ENCODE measurements at places on chromosomes 5 and 9.

- H3K4me3 ChIP-seq: no peak overlapping the region
- H3K4me1 ChIP-seq: no peaks in the 10 kb centered on the region
- no peak overlapping the region for H3K27ac ChIP-seq
Measured at GRCh38 chr9:110975969-110976368, 62.3 kb downstream of the LPAR1 start.

DNA sequence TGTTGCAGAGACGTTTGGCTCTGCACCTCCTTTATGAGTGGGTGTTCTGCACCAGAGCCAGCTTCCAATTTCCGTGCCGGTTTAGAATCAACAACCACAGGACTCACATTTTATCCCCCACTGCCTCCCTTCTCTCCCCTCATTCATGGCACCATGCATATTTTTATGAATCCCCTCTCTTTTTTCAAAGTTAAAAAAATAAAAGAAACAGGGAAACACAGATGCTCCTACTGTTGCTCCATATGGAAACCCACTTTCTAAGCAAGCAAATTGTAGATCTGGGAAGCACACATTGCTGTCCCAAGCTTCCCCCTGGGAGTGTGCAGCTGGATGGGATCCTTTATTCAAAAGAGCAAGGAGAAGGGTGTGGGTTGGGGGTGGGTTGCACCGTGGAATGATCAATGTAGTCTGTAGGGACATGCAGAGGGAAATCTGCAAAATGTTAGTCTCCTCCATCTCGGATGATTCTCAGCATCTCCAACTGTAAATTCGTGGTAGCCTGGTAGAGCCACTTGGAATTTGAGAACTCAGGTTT lies 410.0 kb upstream of the ADAMTSL1 start:
- H3K27ac ChIP-seq: no peak overlapping the region
- no peaks in the 10 kb centered on the region for H3K27me3 ChIP-seq
- no peak overlapping the region for H3K4me3 ChIP-seq
- H3K36me3 ChIP-seq: no peaks in the 10 kb centered on the region
- no peaks in the 10 kb centered on the region for H3K4me1 ChIP-seq
- no peak for DNase-seq

DNA sequence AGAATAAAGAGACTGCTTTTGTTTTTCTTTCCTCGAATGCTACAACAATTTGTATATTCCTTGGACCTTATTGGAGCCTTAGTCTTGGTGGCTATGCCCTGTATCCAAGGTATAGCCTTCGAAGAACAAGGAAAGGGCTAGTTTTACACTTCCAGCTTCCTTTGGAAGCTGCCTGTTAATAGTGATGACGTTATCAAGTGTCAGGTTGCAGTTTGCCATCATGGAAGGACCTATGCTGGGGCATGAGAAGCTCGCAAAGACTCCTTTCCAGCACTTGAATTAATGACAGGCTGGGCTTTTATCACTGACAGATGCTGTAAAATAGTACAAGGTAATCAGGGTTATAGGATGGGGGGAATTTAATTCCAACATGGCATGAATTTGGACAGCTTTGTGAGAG lies 157.9 kb downstream of the KDM4C start:
- H3K27me3 ChIP-seq: no peaks in the 10 kb centered on the region
- no peak for DNase-seq
- no peak overlapping the region for H3K27ac ChIP-seq
- H3K4me1 ChIP-seq: peaks cover 26% of the 10 kb centered on the region

DNA sequence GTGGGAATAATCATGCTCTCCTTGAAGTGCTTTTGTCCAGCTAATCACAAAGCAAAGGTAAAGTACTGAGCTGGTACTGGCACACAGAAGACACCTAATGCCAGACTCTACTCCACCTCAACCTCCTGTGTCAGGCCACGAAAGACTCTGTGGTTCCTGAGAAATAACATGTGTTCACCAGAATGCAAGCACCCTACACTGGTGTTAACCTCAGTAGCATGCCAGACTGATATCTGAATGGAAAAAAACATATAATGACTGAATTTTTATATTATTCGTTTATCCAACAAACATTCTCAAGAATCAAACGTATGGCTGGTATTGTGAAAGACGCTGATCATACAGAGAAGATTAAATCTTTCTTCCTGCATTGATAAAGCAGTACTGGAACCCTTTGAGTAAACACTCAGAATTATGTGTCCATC lies 97.1 kb upstream of the IFNE start:
- peaks cover 3% of the 10 kb centered on the region for H3K27me3 ChIP-seq
- DNase-seq: peak; percentile 84
- peak overlapping the region; percentile 74 for H3K4me3 ChIP-seq

- peaks cover 26% of the 10 kb centered on the region for H3K4me1 ChIP-seq
- no peak overlapping the region for H3K27ac ChIP-seq
- H3K4me3 ChIP-seq: no peak overlapping the region
- peaks cover 10% of the 10 kb centered on the region for H3K27me3 ChIP-seq
Measured at GRCh38 chr5:149434162-149435014, 55.3 kb upstream of the IL17B start.

DNA sequence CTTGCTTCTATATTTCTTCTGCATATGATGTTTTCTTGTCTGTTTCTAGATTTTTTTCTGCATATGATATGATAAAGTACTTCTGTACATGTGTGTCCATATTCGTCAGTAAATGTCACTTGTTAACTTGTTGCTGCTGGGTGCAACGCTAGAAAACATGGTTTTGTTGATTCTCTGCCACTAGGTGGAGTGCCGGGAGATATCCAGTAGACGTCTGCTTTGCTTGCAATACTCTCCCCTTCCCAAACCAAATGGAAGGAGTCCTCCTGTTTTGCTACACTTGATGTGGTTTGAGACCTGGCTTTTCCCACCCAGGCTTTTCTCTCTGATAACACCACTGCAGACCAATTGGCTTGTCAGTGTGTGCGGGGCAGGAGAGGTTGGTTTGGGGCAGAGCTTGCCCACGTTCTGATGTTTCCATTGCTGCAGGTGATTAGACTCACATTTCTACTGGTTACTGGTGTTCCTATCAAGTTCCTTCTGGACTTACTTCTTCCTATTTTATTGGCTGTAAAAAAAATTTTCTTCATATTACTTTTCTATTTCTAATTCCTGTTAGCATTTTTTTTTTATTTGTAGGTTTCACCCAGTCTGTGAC lies 900.0 kb upstream of the CDH10 start:
- no peaks in the 10 kb centered on the region for H3K36me3 ChIP-seq
- no peaks in the 10 kb centered on the region for H3K27me3 ChIP-seq
- DNase-seq: no peak
- no peaks in the 10 kb centered on the region for H3K4me1 ChIP-seq
- H3K4me3 ChIP-seq: no peak overlapping the region
- no peak overlapping the region for H3K27ac ChIP-seq

DNA sequence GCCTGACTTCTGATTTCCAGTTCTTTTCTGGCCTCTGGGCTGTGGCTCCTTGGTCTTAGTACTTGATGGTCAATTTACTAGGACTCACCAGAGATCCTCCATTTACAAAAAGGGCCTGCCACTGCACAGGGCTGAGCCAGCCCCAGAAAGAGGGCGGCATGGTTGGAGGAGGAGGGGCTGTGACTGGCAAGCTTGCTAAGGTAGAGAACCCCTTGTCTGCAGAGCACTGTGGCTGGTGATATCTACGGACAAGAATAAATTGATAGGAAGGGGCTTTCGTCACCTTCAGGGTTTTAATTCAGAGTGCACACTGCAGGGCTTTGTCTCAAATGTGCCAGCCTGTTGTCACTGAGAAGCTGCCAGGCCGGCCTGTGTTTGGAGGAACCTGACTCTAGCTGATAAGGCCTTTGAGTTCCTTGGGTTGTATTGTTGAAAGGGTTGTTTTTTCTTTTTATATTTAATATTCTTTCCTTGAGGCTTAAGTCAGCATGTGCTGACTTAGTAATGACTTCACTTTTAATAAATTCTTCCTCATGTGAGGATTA lies 15.1 kb downstream of the SLC22A5 start:
- no peaks in the 10 kb centered on the region for H3K36me3 ChIP-seq
- no peaks in the 10 kb centered on the region for H3K27me3 ChIP-seq
- H3K27ac ChIP-seq: no peak overlapping the region
- DNase-seq: no peak
- H3K4me1 ChIP-seq: peaks cover 37% of the 10 kb centered on the region

GRCh38 chr9:14710804-14711203 lies 11.7 kb downstream of the CER1 start:
- H3K27me3 ChIP-seq: peaks cover 18% of the 10 kb centered on the region
- H3K36me3 ChIP-seq: peaks cover 2% of the 10 kb centered on the region
- no peaks in the 10 kb centered on the region for H3K4me1 ChIP-seq
- no peak for DNase-seq
- no peak overlapping the region for H3K4me3 ChIP-seq

DNA sequence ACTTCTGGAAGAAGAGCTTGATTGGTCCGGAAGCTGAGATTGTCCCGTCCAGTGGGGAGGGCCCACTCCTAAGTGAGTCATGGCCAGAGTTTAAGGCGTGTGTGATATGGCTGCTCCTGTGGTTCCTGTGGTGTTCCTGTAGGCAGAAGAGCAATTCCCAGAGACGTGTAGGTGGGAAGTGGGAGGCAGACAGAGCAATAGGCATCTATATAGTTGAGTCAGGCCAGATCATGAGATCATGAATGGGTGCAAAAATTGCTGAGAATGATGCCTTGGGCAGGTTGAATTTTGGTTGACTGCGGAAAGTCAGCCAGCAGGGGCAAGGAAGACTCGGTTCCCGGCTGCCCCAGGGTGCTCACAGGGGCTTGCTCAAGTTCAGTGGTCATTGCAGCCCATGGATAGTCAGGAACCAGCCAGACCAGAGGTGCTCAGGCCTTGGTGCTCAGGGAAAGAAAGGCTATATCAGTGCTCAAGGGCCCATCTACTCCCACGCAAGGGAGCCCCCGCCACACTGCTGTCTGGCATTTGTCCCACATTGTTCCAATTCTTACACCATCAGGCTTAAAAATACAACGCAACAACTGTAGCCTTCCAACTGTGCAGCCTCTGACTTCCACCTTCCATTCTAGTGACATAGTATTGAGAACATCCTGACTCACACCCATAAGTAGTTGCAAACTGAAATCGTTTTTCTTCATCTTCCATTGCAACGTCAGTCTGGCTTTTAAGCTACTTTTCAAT lies 21.0 kb upstream of the GSN start:
- DNase-seq: no peak
- H3K27me3 ChIP-seq: no peaks in the 10 kb centered on the region
- peaks cover 22% of the 10 kb centered on the region for H3K36me3 ChIP-seq
- no peak overlapping the region for H3K27ac ChIP-seq
- no peak overlapping the region for H3K4me3 ChIP-seq

GRCh38 chr5:57932761-57933160 lies 450.1 kb upstream of the ACTBL2 start:
- H3K36me3 ChIP-seq: no peaks in the 10 kb centered on the region
- no peaks in the 10 kb centered on the region for H3K4me1 ChIP-seq
- no peak overlapping the region for H3K4me3 ChIP-seq
- no peak overlapping the region for H3K27ac ChIP-seq
- DNase-seq: no peak
- no peaks in the 10 kb centered on the region for H3K27me3 ChIP-seq

GRCh38 chr5:119860463-119860862 lies 231.1 kb downstream of the FAM170A start:
- no peaks in the 10 kb centered on the region for H3K36me3 ChIP-seq
- no peaks in the 10 kb centered on the region for H3K27me3 ChIP-seq
- no peaks in the 10 kb centered on the region for H3K4me1 ChIP-seq

GRCh38 chr9:89447416-89447815 lies 50.5 kb downstream of the SEMA4D start:
- H3K27ac ChIP-seq: peak overlapping the region; percentile 73
- DNase-seq: no peak
- peaks cover 88% of the 10 kb centered on the region for H3K4me1 ChIP-seq
- H3K4me3 ChIP-seq: no peak overlapping the region
- peaks cover 51% of the 10 kb centered on the region for H3K36me3 ChIP-seq

- no peaks in the 10 kb centered on the region for H3K36me3 ChIP-seq
- DNase-seq: no peak
- peaks cover 32% of the 10 kb centered on the region for H3K4me1 ChIP-seq
- H3K27me3 ChIP-seq: no peaks in the 10 kb centered on the region
- H3K4me3 ChIP-seq: no peak overlapping the region
Measured at GRCh38 chr9:98171176-98171925, 21.1 kb downstream of the CORO2A start.

DNA sequence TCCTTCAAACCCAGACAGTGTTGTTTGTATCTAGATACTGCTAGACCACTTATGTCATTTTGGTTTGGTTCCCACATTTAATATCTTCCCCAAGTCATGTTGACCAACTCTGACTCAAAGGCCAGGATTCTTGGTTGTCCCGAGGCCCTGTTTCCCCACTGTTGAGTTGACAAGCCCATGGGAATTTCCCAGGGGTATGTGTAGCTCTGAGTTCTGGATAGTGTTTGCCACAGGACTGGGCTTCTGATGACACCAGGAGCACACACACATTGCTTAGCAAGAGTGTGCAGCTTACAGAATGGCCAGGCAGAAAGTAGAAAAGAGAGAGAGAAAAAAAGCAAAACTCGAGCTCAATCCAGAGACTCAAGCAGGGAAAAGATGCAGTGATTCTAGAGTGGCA lies 214.4 kb downstream of the NXNL2 start:
- no peaks in the 10 kb centered on the region for H3K4me1 ChIP-seq
- DNase-seq: no peak
- H3K36me3 ChIP-seq: no peaks in the 10 kb centered on the region
- H3K27ac ChIP-seq: no peak overlapping the region
- no peak overlapping the region for H3K4me3 ChIP-seq
- H3K27me3 ChIP-seq: peaks cover 2% of the 10 kb centered on the region

GRCh38 chr5:15487228-15487627 lies 12.8 kb upstream of the FBXL7 start:
- H3K27ac ChIP-seq: no peak overlapping the region
- H3K4me3 ChIP-seq: no peak overlapping the region
- no peaks in the 10 kb centered on the region for H3K4me1 ChIP-seq
- no peaks in the 10 kb centered on the region for H3K27me3 ChIP-seq
- no peak for DNase-seq

- H3K4me1 ChIP-seq: peaks cover 36% of the 10 kb centered on the region
- H3K4me3 ChIP-seq: no peak overlapping the region
- no peak for DNase-seq
- H3K27ac ChIP-seq: no peak overlapping the region
- no peaks in the 10 kb centered on the region for H3K27me3 ChIP-seq
- peaks cover 21% of the 10 kb centered on the region for H3K36me3 ChIP-seq
Measured at GRCh38 chr5:151742870-151743294, 15.5 kb downstream of the ATOX1 start.

GRCh38 chr5:140883927-140884697 lies 2.2 kb downstream of the PCDHA13 start:
- peaks cover 3% of the 10 kb centered on the region for H3K36me3 ChIP-seq
- DNase-seq: no peak
- H3K27me3 ChIP-seq: peaks cover 2% of the 10 kb centered on the region
- H3K4me1 ChIP-seq: no peaks in the 10 kb centered on the region
- H3K27ac ChIP-seq: no peak overlapping the region

- H3K27ac ChIP-seq: no peak overlapping the region
- H3K36me3 ChIP-seq: peaks cover 7% of the 10 kb centered on the region
- no peaks in the 10 kb centered on the region for H3K27me3 ChIP-seq
- H3K4me1 ChIP-seq: peaks cover 1% of the 10 kb centered on the region
- DNase-seq: no peak
Measured at GRCh38 chr5:32098291-32098690, 75.8 kb downstream of the GOLPH3 start.

GRCh38 chr5:10825897-10826644 lies 65.0 kb upstream of the DAP start:
- H3K27me3 ChIP-seq: peaks cover 15% of the 10 kb centered on the region
- DNase-seq: no peak
- no peaks in the 10 kb centered on the region for H3K36me3 ChIP-seq
- no peak overlapping the region for H3K27ac ChIP-seq
- H3K4me1 ChIP-seq: no peaks in the 10 kb centered on the region

Measured in activated CD8-positive, alpha-beta memory T cell treated with anti-CD3 and anti-CD28 coated beads, Interleukin-2, amount 10 ng/mL, durations not matched to agents 7 days and 5 days (primary cell).